ENCODE measurements at places on chromosomes 11 and 22.
A peak's percentile ranks its signal among the peaks of the same experiment; 100 is the strongest.

DNA sequence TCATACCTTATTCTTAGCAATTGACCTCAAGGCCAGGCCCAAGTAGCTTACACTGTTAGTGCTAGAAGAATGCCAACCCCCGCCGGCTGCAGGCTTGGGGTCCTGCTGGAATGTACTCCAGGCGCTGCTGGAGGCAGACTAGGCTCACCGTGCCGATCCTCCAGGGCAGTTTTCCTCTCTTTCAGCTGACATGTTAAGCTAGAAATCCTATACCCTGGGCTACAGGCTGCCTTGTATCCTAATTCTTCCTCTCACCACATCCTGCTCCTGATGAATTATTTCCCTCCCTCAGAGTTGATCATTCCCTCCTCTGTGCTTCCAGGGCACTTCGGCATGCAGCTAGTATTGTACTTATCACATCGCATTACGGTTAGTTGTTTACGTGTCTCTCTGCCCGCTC is 3.4 kb downstream of the SPTBN2 start:
- DNase-seq = no peak

DNA sequence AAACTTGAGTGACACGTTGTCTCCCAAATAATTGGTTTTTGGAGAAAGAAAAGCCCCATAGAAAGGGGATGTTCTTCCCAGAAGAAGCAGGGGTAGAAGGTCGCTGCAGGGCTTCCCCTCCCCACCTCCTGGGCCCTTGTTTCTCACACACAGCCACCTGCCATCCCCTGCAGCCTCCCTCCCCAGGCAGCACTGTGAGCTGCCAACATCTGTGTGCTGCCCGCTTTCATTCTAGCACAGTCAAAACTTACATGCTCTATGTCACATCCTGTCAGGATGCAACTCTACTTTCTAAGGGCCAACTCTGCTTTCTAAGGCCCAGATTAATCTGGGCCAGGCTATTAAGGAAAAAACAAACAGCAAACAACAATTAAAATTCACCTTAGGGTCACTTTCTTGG is 309.4 kb upstream of the ZC3H12C start:
- peak; percentile 48 for DNase-seq

DNA sequence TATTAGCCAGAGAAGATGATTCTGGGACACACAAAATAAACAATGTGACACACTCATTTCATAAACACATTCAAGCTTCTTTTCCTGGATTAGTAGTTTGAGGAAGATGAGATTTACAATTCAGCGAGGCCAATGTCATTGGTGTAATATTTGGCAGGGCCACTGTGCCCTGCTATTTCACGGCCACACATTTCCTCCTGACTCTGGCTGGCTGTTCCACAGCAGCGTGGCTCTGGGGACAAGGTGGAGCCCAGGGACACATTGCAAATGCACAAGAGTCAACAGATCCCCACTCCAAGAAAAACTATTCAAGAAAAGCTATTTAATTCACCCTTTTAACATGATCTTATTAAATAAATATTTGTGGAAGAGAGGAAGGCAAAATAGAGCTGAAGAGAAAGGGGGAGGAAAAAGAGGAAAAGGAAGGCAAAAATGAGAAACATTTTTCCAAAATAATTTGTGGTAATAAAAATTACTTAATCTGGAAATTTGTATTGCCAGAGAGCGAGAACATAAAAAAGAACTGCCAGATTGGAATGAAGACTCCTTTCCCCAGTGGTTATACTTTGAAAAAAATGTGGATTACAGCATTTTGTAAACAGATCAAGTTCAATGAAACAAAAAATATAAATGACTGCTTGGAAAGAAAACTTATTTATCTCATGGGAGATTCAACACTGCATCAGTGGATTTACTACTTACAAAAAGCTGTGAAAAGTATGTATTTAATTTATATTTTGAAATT is 27.1 kb downstream of the NXPE2 start:
- no peak for DNase-seq

- DNase-seq = peak; percentile 24
These were observed 22.3 kb downstream of the HPS4 start for GRCh38 chr22:26461188-26461810.

DNA sequence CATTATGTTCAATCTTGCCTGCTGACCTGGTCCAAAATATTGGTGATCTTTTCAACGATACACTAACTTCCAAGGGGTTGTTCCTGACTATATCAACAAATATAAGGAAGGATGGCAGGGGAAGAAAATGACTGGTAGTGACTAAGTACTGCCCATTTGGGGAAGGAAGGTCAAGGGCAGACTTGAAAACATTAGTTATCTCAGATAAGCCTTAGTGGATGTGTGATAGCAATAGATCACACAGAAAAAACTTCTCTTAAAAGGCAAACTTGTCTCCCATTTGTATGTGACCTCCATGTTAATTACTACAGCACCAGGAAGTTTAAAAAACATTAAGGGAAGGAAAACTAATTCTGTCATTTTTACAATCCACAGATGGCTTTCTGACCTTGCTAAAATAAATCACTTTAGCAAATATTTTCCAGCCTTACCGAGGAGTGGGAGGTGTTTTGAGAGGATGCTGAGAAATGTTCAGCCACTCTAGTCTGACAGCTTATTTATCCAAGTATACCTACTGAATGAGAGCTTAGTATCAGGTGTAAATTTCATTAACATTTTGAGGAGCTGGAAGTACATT is 88.2 kb upstream of the DDI1 start:
- no peak for DNase-seq

DNA sequence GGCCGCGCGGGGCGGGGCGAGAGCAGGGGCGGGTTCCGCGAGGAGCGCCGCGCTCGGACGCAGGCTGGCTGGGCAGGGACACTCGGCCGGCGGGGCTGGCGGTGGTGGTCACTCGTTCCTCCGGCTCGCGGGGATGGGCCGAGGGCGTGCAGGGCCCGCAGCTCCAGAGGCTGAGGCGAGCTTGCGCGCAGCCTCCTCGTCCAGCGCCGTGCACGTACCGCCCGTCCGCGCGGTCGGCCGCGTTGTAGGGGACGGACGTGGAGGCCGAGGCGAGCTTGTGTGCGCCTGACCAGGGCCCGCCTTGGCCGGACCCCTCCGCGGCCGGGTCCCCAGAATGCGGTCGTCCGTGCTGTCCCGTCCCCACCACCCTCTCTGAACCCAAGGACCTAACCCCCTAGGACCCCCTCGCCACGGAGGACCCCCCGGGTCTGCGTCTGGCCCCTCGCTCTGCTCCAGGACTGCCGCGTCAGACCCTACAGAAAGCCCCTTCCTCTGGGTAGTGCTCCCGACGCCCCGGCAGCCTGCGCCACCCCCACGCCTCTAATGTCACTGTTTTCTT is 569 bp upstream of the YPEL1 start:
- no peak for DNase-seq

DNA sequence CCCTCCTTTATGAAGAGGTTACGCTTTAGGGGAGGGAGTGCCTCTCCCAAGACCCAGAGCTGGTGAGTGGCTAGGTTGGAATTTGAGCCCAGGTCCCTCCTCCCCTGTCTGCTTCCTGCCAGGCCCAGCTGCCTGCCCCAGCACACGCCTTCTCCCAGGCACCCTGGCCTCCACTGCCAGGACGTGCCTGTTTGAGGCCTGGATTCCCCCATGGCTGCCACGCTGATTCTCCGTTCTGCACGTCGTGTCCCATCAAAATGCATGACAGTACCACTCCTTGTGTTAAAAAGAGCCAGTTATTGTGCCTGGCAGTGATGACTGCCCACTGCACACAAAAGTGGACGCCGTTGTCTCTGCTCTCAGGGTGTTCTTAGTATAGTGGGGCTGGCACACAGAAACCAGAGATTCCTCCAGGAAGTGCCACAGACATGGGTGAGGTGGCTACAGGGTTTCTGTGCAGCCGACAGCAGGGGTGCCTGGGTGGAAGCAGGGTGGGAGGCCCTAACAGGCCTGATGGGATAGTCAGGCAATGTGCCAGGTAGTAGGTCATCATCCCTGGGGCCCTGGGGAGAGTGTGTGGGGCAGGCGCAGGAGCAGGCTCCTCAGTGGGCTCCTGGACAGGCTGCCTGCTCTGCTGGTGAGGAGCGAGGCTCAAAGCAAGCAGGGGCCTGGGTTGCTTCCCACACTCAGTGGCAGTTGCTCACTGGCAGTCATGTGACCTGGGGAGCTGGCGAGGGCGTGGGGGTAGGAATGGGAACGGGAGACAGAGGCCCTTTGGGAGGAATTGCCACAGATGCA is 24.2 kb downstream of the MED15 start:
- DNase-seq = no peak
